Posterior vena cava (tissue), 2 donors: ENCODE measurements at places on chromosomes 3 and 15. TPM values are rescaled to one million over a fixed set of nuclear protein-coding genes. Genes with fewer than 3 reads are reported as not detected.

Gene SLC9A9
- 20.5 TPM for total RNA-seq

Gene APBA2
- 4.0 TPM for total RNA-seq

Gene SUMF1
- 29.8 TPM for total RNA-seq

Gene CHRM5
- total RNA-seq = not detected

Gene CLDN18
- not detected for total RNA-seq

Gene ROBO2
- 3.4 TPM for total RNA-seq

Gene ZWILCH
- 6.4 TPM for total RNA-seq

Gene NANOGP8
- not detected for total RNA-seq
